ENCODE measurements at places on chromosomes 2 and 18.

GRCh38 chr2:191018643-191019119 lies 4.7 kb upstream of the STAT1 start:
- DNase-seq: no peak

- no peak for DNase-seq
These were observed 331.9 kb upstream of the GULP1 start for GRCh38 chr2:187959821-187960220.

GRCh38 chr2:85405201-85406059 lies 4.7 kb downstream of the CAPG start:
- peak; percentile 75 for DNase-seq

GRCh38 chr18:24398540-24398939 lies 916 bp upstream of the OSBPL1A start:
- DNase-seq: no peak

- no peak for DNase-seq
These were observed 105.2 kb upstream of the DLX2 start for GRCh38 chr2:172207911-172208310.

DNA sequence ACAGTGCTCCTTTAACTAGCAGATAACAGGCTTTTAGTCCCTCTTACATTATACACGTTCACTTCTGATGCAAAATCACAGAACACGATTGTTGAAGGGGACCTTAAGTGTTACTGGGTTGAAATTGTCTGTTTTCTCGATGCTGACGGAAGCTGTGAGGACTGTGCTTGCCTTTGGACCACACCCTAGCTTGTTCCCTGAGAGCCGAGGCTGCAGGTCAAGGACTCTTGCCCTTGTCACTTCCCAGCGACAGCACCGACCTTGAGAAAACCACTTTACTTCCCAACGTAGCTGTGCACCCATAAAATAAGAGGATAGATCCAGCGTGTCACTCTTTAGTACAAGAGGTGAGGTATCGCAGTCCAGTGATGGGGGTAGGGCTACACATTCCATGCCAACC lies 701.0 kb downstream of the DCDC2C start:
- DNase-seq: no peak

DNA sequence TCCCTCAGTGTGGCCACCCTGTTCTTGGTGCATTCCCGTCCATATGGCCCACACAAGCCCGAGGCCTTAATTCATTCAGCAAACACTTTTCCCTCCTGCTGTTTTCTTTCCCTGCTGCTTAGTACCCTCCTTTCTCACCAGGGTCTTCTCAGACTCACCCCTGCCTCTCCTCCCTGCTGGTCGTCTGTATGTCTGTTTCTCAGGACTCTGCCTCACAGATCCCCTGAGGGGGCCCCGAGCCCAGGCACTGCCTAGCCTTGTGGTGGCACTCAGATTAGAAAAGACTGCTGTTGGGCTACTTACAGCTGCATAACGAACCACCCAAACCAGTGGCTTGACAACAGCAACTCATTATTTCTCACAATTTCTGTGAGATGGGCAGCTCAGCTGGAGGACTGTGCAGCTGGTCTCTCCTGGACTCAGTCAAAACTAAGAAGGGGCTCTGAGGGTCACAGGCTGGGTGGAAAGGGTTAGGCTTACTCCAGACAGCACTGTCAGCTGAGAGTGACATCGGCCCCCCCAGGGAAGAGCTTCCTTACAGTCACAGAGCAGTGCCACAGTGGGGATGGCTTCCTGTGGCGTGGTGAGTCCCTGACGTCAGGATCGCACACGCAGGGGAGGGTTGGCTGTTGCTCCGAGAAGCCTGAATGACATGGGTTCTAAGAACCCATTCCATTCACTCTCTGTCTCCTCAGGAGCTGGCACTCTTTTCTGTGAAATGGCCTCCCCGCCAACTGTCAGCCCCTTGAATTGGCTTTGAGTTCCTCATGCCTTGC lies 139.0 kb downstream of the UXS1 start:
- no peak for DNase-seq
